ENCODE measurements at places on chromosomes 6 and 20.

- no peak for DNase-seq
Observed at GRCh38 chr6:40956936-40957335, 82.1 kb downstream of the UNC5CL start.

- no peak for DNase-seq
Observed at GRCh38 chr6:56795466-56796195, 152.9 kb upstream of the DST start.

- DNase-seq, result no peak
Observed at GRCh38 chr6:87701344-87701675, 723 bp downstream of the AKIRIN2 start.

GRCh38 chr6:2839195-2839981 lies 2.3 kb downstream of the SERPINB1 start:
- no peak for DNase-seq

DNA sequence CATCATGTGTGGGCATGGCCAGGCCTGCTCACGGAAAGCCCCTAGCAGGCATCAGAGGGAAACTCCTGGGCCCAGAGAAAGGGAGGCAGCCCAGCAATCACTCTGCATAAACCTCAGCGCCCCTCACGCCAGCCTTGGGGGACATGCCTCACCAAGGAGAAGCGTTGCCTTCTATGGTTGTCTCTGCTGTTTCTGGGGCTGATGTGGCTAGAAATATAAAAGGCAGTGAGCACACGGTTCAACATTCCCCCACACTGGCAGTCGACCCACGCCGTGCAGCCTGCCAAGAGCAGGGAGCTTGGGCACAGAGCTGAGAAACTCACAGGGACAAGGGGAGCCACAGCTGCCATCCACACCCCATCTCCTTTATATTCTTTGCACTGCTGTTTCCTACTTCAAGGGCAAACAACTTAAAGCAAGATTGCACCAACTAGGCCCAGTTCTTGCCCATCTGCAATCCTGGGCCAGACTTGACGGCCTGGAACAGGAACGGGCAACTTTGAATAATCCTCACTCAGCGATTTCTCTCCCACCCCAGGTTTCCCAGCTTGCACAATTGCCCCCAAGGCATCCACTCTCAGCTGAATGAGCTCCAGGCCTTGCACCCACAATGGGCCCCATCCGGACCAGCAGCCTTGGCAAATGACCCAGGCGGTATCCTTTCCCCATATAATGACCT lies 35.5 kb upstream of the FOXC1 start:
- no peak for DNase-seq

DNA sequence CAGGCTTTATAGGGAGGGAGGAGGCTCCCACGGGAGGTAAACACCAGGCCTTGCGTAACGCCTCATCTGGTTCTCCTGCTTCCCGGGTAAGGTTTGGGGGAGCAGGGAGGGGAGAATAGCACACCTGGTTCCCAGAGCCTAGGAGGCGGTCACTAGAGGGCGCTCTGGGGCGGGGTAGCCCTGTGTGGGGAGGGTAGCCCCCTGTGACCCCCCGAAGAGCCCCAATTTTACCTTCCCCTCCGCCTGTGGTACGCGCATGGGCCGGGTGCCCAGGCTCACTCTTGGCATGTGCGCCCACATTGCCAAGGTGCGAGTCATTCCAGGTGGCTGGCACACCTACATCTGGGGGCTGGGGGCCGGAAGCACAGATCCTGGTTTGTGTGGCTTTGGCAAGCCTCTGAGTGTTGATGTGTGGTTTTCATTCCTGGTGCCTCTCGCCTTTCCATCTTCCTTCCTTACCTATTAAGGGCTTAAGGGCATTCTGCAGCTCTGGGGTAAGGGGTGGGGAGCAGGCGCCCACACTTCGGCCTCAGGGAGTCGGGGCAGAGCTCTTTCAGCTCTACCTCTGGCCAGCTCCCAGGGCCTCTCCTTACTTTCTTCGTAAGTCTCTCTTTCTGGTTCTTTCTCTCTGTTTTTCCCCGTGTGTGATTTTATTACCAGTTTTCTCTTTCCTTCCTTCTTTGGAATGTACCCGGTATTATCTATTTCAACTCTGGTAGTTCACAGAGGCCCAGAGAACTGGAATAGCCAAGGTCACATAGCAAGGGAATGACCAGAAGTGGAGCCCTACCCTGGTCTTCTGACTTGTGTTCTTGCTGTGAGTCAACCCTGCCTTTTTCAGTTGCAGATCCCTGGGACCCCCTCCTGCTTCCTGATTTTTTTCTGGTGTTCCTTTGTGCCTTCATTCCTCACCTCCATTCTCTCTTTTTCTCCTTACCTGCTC lies 492 bp upstream of the RNF39 start:
- no peak for DNase-seq

- DNase-seq, result no peak
Observed at GRCh38 chr6:163337958-163338357, 76.6 kb upstream of the QKI start.

DNA sequence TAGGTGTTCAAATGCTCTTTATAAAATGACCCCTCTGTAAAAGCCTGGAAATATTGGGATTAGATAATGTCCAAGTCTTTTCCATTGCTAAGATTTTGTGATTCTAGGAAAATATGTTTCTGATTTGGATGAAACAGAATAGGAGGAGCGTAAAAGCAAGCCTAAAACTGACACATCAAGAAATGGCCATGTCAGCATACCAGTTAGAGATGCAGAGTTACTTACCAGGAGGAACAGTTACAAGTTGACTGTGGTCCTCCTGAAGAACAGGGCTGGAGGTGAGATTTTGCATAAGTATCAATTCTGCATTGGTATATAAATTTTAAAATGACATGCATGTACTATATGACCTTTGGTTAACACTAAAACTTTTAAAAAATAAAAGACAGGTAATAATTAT lies 35.3 kb downstream of the EYA2 start:
- no peak for DNase-seq

DNA sequence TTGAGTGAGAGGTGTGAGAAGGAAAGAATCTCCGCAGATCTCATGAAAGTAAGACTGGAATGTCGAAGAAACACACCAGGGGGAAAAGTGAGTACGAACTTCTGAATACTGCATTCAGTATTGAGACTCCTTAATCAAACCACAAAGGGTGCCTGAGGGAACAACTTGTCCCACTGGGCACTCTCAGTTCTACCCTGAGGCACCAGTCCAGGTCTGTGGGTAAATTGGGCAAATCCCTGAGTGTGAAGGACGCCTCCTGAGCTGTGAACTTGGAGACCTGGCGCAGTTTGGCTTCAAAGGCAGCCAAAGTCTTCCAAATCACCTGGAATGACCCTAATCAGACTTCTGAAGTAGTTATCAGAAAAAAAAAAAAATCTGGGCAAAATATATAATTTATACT lies 329.7 kb downstream of the BTBD9 start:
- no peak for DNase-seq

DNA sequence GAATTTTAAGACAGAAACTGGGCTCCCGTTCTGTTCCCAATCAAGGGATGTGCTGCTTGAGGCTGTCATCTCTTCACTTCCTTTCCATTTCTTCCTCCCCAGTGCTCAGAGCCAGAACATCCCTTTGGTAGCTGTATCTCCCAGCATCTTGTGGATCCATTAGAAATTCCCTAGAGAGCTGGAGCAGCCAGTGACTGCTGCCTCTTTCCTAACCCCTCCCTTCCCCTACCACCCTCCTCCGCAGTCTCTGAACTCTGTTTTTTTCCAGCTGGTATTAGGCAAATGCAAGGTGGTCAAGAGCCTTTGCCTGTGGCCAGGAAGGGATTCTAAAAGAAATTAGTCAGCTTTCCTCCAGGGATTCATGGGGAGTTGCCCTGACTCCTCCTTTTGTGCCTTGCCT lies 208.0 kb downstream of the EYA2 start:
- no peak for DNase-seq

- DNase-seq, result no peak
Observed at GRCh38 chr6:116118608-116119007, 7.3 kb downstream of the COL10A1 start.

DNA sequence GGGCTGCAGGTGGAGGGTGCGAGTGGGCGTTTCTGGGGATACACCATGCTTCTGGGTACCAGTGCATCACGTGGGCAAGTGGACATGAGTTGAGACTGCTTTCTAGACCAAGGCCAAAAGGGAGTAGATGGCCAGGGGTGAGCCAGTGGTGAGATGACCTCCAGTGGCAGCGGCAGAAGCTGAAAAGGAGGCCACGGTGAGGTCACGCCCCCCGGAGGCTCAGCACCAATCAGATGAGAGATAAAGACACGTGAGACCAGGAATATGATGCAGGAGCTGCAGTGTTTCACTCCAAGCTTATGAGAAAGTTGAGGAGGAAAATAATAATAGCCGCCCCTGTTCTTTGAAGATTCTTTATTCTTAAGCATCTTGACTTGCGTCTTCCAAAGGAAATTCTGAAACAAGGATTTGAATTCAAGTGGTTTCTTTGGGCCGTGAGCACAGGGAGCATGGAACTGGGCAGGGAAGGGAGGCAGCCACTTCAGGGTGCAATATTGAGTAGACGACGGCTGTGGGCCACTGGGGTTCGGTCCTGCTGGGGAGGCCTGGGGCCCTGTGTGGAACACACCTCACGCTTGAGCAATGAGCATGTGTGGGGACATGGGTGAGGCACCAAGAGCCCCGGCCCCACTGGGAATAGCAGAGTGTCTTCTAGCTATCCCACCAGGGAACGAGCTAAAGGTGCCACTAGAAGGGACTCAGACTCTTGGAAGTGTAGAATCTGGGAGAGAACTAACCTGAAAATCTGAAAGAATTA lies 156.7 kb upstream of the LRFN2 start:
- DNase-seq, result no peak

DNA sequence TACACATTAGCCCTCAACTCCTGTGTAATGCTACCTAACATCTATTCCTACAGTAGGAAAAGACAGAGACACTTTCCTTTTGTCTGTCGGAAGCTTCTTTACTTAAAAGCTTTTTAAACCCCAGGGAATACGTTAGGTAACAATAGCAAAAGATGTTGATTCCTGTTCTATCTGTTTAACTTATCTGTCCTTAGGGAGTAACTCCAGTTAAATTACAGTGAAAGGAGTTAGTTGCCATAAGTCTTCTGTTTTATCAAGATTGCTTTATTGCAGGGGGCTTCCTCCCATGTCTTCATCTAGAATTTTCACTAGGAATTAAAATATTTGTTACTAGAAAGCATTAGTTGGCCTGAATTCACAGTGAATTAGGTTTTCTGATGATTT lies 26.2 kb downstream of the TOP1 start:
- no peak for DNase-seq

DNA sequence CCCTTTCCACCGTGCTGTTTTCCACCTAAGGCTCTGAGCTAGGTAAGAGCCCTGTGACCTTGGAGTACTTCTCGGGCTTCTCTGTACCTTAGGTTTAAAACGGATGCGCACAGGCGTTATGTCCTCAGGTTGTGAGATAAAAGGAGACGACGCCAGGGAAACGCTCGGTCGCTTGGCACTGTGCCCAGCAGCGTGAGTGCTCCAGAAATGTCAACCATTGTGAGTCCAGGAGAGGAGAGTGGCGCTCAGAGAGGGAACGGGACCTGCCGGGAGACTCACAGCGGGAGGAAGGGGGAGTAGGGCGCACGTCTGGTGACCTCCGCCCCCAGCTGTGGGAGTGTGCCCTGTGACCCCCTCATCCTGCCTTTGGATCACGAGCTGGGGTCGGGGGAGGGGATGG lies 33.8 kb upstream of the SCRT2 start:
- peak; percentile 72 for DNase-seq

DNA sequence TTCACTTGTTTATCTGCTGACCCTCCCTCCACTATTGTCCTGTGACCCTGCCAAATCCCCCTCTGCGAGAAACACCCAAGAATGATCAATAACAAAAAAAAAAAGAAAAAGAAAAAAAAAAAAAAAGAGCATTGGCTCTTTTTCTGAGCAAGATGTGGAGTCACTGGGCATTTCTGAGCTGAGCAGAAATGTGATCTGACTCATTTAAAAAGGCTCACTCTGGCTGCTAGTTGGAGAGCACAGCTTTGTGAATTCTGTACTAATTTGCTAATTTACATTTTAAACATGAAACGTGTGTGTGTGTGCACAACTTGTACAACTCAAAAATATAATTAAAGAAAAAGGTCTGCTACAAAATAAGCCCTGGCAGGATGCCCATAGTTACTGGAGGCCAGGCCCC lies 20.2 kb downstream of the SCML4 start:
- DNase-seq, result no peak

GRCh38 chr6:164807125-164807524 lies 502.3 kb downstream of the C6orf118 start:
- DNase-seq, result no peak

DNA sequence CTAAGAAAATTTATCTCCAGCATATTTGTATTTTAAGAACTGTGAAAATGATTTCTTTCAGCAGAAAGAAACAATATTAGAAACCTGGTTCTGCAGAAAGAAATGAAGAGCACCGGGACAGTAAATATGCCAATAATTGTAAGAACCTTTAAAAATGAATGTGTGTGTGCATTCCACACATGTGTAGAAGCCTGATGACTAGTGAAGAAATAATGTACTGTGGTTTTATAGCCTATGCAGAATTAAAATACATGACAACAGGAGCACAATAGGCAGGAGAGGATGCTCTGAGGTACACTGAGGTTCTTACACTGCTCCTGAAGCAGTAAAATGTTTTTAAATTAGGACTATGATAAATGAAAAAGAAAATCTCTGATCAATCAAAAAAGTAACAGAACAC lies 48.9 kb downstream of the SNX14 start:
- DNase-seq, result no peak

DNA sequence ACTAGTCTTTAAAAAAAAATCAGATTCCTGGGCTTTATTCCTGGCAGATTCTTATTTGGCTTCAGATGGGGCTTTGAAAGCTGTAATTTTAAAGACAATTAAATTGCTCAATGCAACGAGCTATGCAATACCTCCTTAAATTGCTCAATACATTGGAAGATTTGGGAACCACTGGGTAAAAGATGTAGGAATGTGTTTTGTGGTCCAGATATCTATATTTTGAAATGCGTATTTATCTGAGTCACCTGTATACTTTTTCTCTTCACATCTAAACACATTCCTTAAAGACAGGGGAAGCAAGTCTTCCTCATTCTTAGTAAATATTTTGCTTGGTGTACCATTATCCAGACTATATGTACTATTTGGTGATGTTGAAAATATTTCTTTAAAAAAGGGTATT lies 29.6 kb upstream of the MAP7 start:
- no peak for DNase-seq

GRCh38 chr6:138219398-138219797 lies 1.1 kb upstream of the PBOV1 start:
- peak; percentile 68 for DNase-seq

GRCh38 chr6:22621028-22621427 lies 51.7 kb downstream of the HDGFL1 start:
- DNase-seq, result no peak

- DNase-seq, result no peak
Observed at GRCh38 chr6:130178692-130179091, 44.1 kb downstream of the SAMD3 start.

DNA sequence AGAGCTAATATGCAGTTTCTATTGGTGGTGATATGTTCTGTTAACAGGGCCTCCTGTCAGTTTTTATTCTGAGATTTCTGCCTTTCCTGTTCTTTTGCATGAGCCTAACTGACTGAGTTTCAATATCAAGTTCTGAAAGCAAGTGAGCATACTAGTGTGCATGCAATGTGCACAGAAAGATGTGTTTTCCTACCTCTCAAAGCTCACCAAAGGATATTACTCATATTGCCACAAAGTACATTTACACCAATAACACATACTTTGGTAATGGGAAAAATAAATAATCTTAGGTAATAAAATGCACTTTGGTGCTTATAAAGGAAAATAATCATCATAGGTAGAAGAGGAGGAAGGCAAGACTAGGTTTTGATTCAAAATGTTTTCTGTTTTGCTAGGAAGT lies 195.0 kb downstream of the KHDC1L start:
- DNase-seq, result no peak
